Dermis blood vessel endothelial cell (primary cell): ENCODE measurements at places on chromosomes 2 and 18. TPM values are rescaled to one million over a fixed set of nuclear protein-coding genes. Genes with fewer than 3 reads are reported as not detected.

FOXD4L1 gene
- total RNA-seq = 0.05 and 0.17 TPM in 2 replicates

SATB2 gene
- 0.33 and 0.85 TPM in 2 replicates for total RNA-seq

CYP27A1 gene
- 8.6 and 12.8 TPM in 2 replicates for total RNA-seq

MYO3B gene
- not detected in 2 replicates for total RNA-seq

NXPH2 gene
- not detected in 2 replicates for total RNA-seq

SPEG gene
- total RNA-seq = 0.09 and 1.7 TPM in 2 replicates

IL1B gene
- 0.14 and 0.17 TPM in 2 replicates for total RNA-seq

GCKR gene
- 0.05 and 0.85 TPM in 2 replicates for total RNA-seq

POTEC gene
- total RNA-seq = not detected in 2 replicates

CFAP221 gene
- total RNA-seq = 0.17 TPM in 1 of 2 replicates, not detected in the other

IL36B gene
- not detected in 2 replicates for total RNA-seq

STAT4 gene
- 0.51 and 1.6 TPM in 2 replicates for total RNA-seq

NYAP2 gene
- not detected in 2 replicates for total RNA-seq

HOXD12 gene
- not detected in 2 replicates for total RNA-seq

OSR1 gene
- total RNA-seq = 0.09 and 0.17 TPM in 2 replicates

METTL8 gene
- total RNA-seq = 20.8 and 35.1 TPM in 2 replicates

ASPRV1 gene
- 0.14 and 0.34 TPM in 2 replicates for total RNA-seq

LYG2 gene
- not detected in 2 replicates for total RNA-seq

CELF4 gene
- not detected in 2 replicates for total RNA-seq

BMP10 gene
- not detected in 2 replicates for total RNA-seq
